A172 (cell line): ENCODE measurements at places on chromosomes 2 and 18.
A peak's percentile ranks its signal among the peaks of the same experiment; 100 is the strongest.

DNA sequence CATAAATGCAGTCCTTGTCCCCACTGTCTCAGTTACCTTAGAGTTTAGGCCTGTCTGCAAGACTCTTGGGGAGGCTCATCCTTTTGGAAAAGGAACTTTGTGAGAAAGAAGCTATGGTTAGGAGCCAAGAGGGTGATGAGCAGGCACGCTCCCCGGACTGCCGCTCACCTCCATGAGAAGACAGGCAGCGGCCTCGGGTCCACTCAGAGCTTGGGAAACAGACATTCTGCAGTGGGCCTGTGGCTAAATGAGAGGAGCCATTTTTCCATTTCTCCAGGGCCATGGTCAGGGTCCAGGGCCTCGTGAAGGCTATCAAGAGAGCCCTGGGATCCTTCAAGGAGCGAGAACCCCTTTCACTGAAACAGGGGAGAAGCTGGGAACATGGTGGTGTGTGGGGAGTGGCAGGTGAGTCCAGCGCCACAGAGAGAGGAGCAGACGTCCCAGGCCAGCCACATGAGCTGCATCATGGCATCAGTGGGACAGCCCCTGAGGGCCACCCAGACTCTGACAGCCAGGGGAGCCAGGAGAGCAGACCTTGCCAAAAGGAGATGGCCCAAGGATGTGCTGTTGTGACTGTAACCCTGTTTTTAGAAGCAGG, 4.0 kb upstream of the TEX51 start:
- DNase-seq = no peak

DNA sequence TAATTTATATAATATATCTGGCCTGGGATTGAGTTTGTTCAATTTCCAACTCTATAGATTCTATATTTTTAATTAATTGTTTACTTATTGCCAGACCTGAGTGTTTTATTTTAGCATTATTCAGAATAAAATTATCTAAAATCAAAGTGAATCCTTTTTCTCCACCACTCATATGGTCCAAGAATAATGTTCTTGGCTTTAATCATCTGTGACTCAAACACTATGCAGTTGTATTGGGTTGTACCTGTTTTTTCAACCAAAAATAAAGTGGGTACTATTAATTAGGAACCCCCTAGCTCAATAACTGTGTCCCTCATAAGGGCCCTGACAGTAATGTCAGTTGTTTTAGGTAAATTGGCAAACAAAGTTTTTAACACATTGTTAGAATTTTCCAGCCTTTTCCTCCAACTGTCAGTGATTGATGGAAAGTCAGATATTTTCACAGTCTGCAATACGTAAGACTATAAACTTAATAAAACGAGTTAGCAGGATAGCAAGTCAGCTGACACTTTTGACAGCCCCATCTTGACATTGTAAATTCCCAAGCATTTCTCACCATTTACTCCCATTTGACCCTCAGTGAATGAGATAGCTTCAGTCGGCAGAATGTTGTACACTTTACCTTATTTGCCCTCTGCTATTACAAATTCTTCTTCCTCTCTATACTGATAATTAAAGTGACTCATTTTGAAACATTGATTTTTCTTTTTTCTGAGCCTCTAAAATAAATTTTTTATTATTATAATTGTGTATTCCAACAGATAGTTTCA, 587.4 kb downstream of the METTL4 start:
- no peak for DNase-seq

GRCh38 chr2:19228715-19229114, 129.7 kb downstream of the OSR1 start:
- DNase-seq = no peak

- no peak for DNase-seq
Observed at GRCh38 chr2:215191477-215191876, 53.1 kb upstream of the ABCA12 start.

DNA sequence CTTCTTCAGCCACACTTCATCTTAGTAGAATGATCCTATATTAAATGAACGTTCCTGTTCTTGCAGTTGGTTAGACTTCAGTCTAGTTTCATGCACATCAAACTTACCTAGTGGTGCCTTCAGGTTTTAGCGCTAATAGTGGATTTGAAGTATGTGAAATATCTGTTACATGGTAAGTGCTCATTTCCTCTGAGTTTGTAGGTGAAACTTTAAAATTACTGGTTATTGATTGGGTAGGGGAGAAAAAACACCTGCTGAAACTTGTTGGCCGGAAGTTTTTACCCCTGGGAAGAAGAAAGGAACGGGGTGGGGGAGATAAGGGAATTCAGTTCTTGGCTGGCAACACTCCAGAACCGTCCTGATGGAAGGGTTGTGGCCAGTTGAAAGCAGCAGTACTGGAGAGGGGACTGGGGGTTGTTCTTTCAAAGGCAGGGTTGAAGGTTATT, 112.8 kb downstream of the SPTBN1 start:
- DNase-seq = no peak

- DNase-seq = no peak
Observed at GRCh38 chr2:230888824-230889400, 24.2 kb downstream of the ITM2C start.

DNA sequence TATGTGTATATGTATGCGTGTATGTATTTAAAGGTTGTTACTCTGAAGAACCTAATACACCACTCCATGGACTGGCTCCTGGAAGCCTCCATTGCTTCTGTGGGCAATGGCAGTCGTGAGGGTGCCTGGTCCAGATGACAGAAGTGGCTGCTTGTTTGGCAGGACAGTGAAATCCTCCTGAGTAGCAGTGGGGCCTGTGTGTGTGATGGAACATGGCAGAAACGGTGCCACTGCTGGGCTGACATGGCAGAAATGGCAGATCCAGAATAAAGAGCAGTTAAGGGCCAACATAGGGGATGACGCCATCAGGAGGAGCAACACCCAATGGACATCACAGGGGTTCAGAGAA, 6.1 kb upstream of the CPLX4 start:
- no peak for DNase-seq

GRCh38 chr18:10515456-10515855, 10.4 kb upstream of the NAPG start:
- no peak for DNase-seq

DNA sequence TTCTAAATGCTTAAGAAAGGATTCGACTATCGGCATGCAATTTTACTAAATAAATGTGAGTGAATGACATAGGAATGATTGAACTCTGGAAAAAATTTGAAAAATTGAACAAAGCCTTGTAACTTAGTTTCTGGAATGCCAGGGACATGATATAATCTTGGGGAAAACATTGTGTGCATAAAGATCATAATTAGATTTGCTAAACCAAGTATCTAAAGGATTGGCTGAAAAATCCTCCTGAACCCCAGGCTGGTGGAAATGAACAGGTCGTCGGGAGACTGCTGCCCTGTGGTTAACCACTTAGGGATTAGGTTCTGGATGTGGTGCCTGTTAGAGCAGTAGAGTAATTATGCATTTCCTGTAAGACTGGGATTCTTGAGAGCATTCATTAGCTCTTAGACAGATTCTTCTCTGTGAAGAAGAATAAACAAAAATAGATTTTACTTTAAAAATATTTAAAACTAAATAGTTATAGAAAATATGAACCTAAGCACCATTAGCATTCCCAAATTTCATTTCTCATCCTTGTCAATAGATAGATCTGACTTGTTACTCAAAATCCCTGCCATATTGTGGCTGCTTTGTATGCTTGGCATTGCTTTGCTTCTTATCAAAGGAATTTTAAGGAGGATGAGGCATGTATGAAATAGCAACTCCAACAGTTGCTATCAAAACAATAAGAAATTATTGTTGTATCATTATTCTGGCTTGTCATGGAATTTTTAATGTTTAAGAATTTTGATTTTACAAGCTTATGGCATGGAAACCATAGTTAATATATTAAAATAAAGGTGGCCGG, 55.9 kb downstream of the LYPD6B start:
- DNase-seq = peak; percentile 93

DNA sequence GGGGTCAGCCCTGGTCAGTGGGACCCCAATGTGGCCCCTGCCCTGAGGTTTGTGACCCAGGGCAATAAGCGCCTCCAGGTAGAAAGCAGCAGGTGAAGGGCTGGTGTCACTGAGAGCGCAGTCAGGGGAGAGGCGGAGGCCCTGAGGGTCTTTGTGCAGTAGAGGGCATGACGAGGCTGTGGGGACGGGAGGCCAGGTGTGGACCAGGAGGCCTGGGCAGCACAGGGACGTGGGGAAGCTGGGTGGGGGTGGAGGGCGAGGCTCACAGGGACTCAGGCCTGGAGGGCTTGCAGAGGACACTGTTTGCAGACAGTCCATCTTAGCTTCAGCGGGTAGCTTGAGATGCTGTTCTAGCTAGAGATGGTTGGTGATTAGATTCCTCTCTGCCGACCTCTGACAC, 32.0 kb downstream of the TRAF3IP1 start:
- DNase-seq = no peak

DNA sequence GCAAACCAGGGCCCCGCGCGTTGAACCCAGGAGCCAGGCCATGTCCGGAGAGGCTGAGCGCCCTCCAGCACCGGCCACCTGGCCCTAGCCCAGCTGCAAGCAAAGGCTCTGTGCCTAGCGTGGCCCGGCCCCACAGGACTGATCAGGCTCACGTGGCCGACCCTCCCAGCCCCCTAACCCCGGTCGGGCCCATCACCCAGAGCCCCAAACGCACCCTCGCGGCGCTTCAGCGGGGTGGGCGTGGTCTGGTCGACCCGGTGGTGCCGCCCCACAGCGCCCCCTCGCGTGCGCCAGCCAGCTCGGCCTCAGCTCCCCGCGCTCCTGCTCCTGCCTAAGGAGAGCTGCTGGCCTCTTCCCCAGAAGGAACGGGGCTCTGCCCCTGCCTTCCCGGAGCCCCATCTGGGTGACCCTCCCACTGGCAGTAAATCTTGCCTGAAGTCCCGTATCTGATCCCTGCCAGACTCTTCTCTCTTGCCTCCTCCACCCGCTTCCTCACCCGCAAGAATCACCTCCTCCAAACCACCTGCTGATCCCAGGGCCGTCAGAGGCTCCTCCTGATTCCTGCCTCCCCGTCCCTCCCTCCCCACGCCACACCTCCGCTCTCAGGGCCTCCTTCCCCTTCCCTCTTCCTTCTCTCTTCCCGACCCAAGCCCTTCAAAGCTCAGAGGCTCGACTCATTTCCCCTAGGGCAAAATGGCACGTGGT, 12.3 kb upstream of the TEX51 start:
- DNase-seq = no peak

DNA sequence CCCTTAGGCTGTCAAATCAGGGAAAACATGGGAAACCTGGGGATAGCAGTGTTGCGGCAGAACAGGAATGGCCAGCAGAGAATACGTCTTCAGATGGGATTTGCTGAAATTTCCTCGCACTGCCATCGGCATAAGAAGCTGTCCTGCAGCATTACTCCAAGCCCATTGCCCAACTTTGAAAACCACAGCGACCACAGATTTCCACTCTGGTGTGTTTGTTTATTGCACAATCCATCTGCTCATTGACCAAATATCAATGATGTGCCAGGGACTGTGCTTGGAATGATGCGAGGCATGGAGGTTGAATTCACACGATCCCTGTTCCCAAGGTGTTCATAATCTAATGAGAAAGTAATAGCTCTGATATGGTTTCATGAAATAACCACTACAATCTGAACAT, 383.3 kb upstream of the MYT1L start:
- DNase-seq = no peak

DNA sequence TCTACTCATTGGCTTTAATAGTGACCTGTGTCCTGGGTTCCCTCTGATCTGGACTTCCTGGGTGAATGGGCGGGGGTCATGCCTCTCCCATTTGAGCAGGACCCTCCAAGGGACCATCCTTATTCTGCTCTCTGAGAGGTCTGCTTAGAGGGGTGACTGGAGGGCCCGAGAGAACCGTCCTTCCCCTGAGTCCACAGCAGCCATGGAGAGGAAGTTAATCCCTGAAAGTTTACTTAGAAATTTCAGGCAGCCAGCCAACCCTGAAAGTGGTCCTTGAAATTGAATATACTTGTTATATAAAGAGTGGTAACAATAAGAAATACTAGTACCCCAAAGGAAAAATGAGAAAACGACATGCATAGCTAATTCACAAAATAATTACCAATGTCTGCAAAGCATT, 226.1 kb downstream of the DYSF start:
- DNase-seq = no peak

GRCh38 chr2:19894134-19894792, 7.5 kb downstream of the TTC32 start:
- DNase-seq = no peak

DNA sequence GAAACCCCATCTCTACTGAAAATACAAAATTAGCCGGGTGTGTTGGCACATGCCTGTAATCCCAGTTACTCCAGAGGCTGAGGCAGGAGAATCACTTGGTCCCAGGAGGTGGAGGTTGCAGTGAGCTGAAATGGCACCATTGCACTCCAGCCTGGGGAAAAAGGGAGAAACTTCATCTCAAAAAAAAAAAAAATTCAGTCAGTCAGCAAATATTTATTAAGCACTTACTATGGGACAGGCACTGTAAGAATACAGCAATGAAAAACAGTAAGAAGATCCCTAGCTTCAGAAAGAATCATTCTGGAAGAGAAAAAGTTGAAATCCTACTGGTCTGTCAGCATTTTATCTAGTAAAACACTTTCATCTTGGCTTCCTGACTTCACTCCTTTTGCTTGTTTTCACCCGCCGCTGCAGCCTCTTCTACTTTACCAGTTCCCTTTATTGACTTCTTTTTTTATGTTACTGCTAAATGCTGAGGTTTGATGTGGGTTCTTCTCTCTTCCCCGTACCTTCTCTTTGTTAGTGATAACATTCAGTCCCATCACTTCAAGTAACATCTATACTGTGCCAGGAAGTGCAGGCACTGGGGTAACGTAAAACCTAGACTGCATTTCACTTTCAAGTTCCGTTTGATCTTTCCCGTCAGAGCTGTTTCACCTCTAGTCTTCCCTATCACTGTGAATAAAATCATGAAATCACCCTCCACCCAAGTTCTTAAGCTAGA, 10.8 kb upstream of the TAF4B start:
- DNase-seq = no peak

- peak; percentile 53 for DNase-seq
Observed at GRCh38 chr18:29157057-29157780, 980.3 kb upstream of the CDH2 start.

DNA sequence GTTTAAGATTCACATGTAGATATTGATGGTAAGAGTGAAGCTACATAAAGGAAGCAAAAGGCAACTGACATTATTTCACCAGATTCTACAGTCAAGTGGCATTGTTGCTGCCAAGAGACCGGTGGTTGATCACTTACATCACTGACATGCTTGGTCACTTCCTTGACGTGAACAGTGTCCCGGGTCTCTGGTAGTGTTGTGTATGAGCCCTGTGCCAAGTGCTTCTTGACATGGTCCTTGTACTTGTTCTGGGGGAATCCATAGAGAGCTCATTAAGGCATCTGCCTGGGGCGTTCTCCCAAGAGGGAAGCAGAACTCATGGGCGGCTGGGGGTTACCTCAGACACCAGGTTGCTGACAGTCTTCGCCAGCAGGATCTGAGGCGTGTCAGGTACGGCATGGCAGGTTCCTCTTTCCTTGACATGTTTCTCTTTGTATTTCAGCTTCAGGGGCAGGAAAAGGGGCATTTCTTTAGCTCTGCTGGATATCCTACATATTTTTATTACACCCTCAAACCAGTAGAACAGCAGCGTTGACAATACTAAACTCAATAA, 116.2 kb downstream of the RIF1 start:
- DNase-seq = no peak
